ENCODE measurements at places on chromosomes 7 and 10.
A peak's percentile ranks its signal among the peaks of the same experiment; 100 is the strongest.

GRCh38 chr7:143987513-143987912, 12.6 kb upstream of the OR6B1 start:
- H3K4me3 ChIP-seq: no peak overlapping the region
- no peaks in the 10 kb centered on the region for H3K36me3 ChIP-seq
- H3K4me1 ChIP-seq: no peaks in the 10 kb centered on the region
- no peaks in the 10 kb centered on the region for H3K27me3 ChIP-seq

- H3K4me3 ChIP-seq: no peak overlapping the region
- H3K36me3 ChIP-seq: no peaks in the 10 kb centered on the region
- H3K4me1 ChIP-seq: no peaks in the 10 kb centered on the region
- no peak for DNase-seq
- peaks cover 30% of the 10 kb centered on the region for H3K27me3 ChIP-seq
Observed at GRCh38 chr7:132532281-132532680, 44.0 kb downstream of the PLXNA4 start.

DNA sequence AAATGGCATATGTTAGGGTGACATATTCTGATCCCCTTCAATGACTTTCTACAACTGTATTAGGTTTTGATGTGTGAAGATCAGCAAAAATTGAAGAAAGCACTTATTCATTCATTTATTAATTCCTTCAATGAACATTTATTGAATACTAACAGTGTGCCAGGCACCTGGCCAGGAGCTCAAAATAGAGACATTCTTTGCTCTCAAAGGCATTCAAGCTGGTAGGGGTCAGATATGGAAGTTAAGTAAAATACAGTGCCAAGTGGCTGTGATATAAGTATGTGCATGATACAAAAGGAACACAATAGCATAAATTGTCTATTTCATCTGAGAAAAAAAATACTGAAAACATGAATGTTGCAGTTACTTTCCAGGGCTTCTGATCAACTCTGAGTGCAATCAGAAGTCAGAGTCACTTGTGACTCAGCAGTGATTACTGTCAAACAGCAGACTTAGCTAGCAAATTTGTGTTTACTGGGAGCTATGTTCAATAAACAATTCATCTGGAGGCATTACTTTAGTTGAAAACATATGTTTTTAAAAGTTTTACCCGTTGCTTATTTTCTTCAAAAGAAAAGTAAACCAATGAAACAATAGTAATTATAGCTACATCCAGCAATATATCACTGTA, 60.4 kb upstream of the CACNB2 start:
- H3K4me1 ChIP-seq: peaks cover 5% of the 10 kb centered on the region
- H3K36me3 ChIP-seq: no peaks in the 10 kb centered on the region
- no peak overlapping the region for H3K4me3 ChIP-seq
- H3K27ac ChIP-seq: no peak overlapping the region

DNA sequence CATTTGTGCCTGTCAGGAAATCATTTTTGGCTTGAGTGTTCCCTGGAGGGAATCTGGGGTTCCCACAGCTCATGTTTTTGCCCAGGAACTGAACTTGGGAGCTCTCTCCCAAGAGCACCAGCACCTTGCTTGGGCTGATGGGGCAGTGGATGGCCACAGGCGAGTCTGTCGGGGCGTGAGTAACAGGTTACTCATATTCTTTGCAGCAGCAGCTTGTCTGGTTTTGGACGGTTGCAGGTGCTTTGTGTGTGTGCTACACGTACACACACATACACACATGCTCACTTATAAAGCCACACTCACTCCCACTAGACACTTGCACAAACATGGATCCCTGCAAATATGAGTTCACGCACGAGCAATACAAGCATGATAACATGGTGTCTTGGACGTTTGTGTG, 2.9 kb upstream of the PALD1 start:
- no peak overlapping the region for H3K4me3 ChIP-seq
- H3K36me3 ChIP-seq: no peaks in the 10 kb centered on the region
- peaks cover 21% of the 10 kb centered on the region for H3K4me1 ChIP-seq
- H3K27ac ChIP-seq: no peak overlapping the region
- H3K27me3 ChIP-seq: peaks cover 10% of the 10 kb centered on the region
- peak; percentile 77 for DNase-seq

GRCh38 chr7:10212649-10213048, 761.0 kb upstream of the PHF14 start:
- no peaks in the 10 kb centered on the region for H3K36me3 ChIP-seq
- H3K27me3 ChIP-seq: peaks cover 45% of the 10 kb centered on the region
- H3K4me1 ChIP-seq: no peaks in the 10 kb centered on the region
- no peak overlapping the region for H3K27ac ChIP-seq
- DNase-seq: no peak
- H3K4me3 ChIP-seq: no peak overlapping the region

GRCh38 chr10:69757553-69758309, 44.0 kb upstream of the COL13A1 start:
- peak; percentile 48 for DNase-seq
- peaks cover 32% of the 10 kb centered on the region for H3K27me3 ChIP-seq
- H3K27ac ChIP-seq: no peak overlapping the region
- no peak overlapping the region for H3K4me3 ChIP-seq
- no peaks in the 10 kb centered on the region for H3K4me1 ChIP-seq

DNA sequence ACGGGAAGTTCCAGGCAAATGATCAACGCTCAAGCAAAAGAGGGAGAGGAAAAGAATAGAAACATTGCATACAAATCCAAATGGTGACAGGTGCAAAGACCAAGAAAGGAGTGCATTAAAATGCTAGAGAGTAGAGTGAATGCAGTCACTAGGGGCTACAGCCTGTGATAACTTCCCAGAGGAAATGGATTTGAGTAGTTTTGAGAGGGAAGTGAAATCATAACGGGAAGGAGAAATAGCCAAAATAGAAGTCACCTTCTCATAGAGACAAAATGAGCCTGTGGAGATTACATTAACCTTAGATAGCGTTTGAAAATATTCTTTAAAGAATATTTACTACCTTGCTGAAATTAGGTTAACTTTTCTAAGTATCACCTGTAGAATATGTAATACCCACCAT, 26.5 kb downstream of the NUP42 start:
- no peak overlapping the region for H3K4me3 ChIP-seq
- DNase-seq: no peak
- no peaks in the 10 kb centered on the region for H3K36me3 ChIP-seq
- no peak overlapping the region for H3K27ac ChIP-seq
- no peaks in the 10 kb centered on the region for H3K27me3 ChIP-seq

DNA sequence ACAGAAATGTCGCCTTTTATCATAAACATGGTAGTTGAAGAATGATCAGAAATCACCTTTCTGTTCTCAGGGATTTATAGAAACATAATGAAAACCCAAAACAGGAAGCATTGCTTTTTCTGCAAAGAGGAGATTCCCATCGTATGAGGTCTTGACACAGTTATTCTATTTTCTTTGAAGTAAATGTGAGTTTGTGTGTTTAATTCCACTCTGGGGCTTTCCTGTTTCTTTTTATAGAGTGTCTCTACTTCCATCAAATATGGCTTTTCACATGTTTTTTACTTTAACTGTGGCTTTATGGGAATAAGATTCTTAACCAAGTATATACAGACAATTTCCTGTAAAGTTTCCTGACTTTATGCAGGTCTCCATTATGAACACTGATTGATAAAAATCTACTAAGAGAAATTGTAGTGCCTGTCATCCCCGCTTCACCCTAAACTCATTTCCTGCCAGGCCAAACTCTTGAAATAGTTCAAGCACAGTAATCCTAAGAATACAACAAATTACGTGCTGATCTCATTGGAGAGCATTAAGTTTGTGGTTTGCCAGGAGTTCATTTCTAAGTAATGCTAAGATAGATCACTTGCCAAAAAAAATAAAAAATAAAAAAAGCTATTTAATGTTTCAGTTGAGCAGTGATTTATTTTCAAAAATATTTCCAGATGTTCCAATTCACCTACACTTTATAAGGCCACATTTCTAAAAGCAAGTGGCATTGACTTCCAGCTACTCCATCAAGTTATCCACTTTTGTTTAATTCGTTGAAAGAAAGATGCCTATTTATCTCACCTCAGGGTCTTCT, 52.2 kb upstream of the SEC61G start:
- H3K36me3 ChIP-seq: no peaks in the 10 kb centered on the region
- H3K27ac ChIP-seq: peak overlapping the region; percentile 73
- no peak overlapping the region for H3K4me3 ChIP-seq
- H3K27me3 ChIP-seq: no peaks in the 10 kb centered on the region

DNA sequence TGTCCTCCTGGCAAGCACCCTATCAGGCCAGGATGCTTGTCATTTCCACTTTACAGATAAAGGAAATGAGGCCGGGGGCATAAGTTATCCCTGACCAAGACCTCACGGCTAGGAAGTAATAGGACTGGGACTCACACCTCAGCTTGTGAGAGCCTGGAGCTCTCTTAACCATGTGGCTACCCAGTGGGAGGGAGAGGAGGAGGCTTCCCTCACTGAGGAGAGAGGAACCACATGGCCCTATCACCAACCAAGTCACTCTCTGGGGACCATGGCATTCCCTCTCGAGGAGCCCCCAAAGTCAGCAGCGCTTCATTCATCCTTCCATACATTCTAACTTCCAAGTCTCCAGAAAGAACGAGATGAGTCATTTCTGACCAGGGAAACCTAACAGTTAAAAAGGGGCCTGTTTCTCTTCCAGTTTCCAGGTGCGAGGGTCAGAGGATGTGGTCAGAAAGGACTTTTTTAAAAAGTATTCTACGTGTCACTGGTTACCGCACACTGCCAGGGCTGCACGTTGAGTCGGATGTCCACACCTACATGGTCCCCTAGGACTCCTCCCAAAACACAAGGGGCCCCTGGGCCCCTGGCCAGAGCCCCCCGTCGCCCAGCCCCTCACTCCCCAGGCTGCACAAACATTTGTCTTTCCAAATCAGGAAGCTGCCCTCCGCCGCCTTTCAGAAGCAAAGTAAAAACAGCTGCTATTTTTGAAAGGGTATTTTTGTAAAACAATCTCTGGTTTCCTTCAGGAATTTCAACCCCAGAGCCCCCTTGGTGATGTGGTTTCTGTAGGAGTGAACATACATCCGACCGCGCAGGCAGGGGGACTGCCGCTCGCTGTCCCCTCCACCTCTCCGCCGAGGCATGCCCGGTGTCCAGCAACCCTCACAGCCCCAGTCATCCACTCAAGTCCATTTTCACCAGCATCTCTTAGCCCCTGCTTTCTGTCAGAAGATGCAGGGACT, 128.2 kb upstream of the CHST15 start:
- H3K4me3 ChIP-seq: no peak overlapping the region
- no peak for DNase-seq
- H3K36me3 ChIP-seq: no peaks in the 10 kb centered on the region
- peaks cover 26% of the 10 kb centered on the region for H3K4me1 ChIP-seq

DNA sequence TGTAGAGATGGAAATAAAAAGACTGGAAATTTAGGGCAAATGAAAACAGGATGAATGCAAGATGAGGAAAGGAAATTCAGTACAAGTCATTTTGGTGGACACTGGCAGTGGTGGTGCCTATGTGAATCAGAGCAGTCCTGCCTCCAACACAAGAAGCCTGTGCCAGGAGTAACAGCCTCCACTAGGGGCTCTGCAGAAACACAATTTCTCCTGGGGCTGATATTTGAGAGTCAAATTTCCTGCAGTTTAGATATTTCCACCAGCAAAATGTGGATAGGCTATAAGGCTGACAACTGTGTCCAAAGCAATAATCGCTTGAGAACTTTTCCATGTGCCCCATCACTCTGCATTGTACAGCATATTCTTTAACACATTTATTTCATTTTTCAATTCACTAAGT, 4.7 kb upstream of the PLXDC2 start:
- DNase-seq: peak; percentile 53
- no peaks in the 10 kb centered on the region for H3K36me3 ChIP-seq
- no peak overlapping the region for H3K27ac ChIP-seq
- no peaks in the 10 kb centered on the region for H3K27me3 ChIP-seq
- H3K4me1 ChIP-seq: no peaks in the 10 kb centered on the region

GRCh38 chr10:60028081-60028480, 121.7 kb upstream of the CCDC6 start:
- no peaks in the 10 kb centered on the region for H3K4me1 ChIP-seq
- no peaks in the 10 kb centered on the region for H3K27me3 ChIP-seq
- H3K27ac ChIP-seq: no peak overlapping the region
- no peak overlapping the region for H3K4me3 ChIP-seq

- H3K36me3 ChIP-seq: no peaks in the 10 kb centered on the region
- no peaks in the 10 kb centered on the region for H3K27me3 ChIP-seq
- no peak for DNase-seq
- no peak overlapping the region for H3K27ac ChIP-seq
Observed at GRCh38 chr10:73614720-73615119, 23.6 kb upstream of the USP54 start.

GRCh38 chr10:112955582-112956421, 5.8 kb downstream of the TCF7L2 start:
- peak overlapping the region; percentile 76 for H3K4me3 ChIP-seq
- peak overlapping the region; percentile 87 for H3K27ac ChIP-seq
- peaks cover 67% of the 10 kb centered on the region for H3K4me1 ChIP-seq
- H3K36me3 ChIP-seq: peaks cover 35% of the 10 kb centered on the region
- peak; percentile 56 for DNase-seq

GRCh38 chr10:88032566-88032965, 169.1 kb downstream of the PTEN start:
- no peaks in the 10 kb centered on the region for H3K27me3 ChIP-seq
- DNase-seq: peak; percentile 49
- no peak overlapping the region for H3K4me3 ChIP-seq

GRCh38 chr7:286266-286665, 3.7 kb upstream of the FOXL3 start:
- no peak overlapping the region for H3K27ac ChIP-seq
- no peaks in the 10 kb centered on the region for H3K4me1 ChIP-seq
- DNase-seq: no peak
- no peak overlapping the region for H3K4me3 ChIP-seq
- H3K27me3 ChIP-seq: peaks cover 57% of the 10 kb centered on the region

GRCh38 chr10:49164559-49165188, 23.5 kb downstream of the TMEM273 start:
- no peaks in the 10 kb centered on the region for H3K36me3 ChIP-seq
- peak; percentile 47 for DNase-seq
- peaks cover 23% of the 10 kb centered on the region for H3K27me3 ChIP-seq
- H3K4me3 ChIP-seq: no peak overlapping the region
- no peak overlapping the region for H3K27ac ChIP-seq
- peaks cover 6% of the 10 kb centered on the region for H3K4me1 ChIP-seq

GRCh38 chr7:138618933-138619332, 82.2 kb downstream of the SVOPL start:
- H3K4me3 ChIP-seq: no peak overlapping the region
- H3K27me3 ChIP-seq: no peaks in the 10 kb centered on the region
- H3K4me1 ChIP-seq: peaks cover 5% of the 10 kb centered on the region
- no peak overlapping the region for H3K27ac ChIP-seq
- DNase-seq: no peak
- no peaks in the 10 kb centered on the region for H3K36me3 ChIP-seq

GRCh38 chr10:29635711-29636144, 957 bp upstream of the SVIL start:
- peaks cover 25% of the 10 kb centered on the region for H3K36me3 ChIP-seq
- H3K4me1 ChIP-seq: peaks cover 45% of the 10 kb centered on the region
- H3K27ac ChIP-seq: peak overlapping the region; percentile 96
- peak overlapping the region; percentile 78 for H3K4me3 ChIP-seq
- no peak for DNase-seq

DNA sequence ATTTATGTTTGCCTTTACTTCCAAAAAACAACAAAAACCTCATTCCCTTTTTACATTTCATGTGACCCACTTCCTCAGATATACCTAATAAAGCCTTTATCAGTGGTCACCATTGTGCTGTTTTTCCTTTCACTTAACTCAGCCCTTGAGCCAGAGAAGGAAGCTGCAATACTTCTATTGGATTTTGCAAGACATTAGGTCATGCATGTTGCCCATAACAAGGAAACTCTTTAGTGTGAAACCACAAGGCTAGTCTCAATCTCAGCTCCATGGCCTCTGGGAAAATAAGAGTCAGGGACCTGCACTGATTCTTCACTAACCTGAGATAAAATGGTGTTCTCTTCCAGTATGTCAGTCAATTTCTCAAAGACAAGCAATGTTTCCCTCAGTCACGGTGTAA, 27.8 kb downstream of the STEAP4 start:
- peak; percentile 45 for DNase-seq
- peaks cover 8% of the 10 kb centered on the region for H3K4me1 ChIP-seq

All from MCF 10A (cell line).